NCI-H460 (cell line): ENCODE measurements at places on chromosomes 16 and 17. TPM values are rescaled to one million over a fixed set of nuclear protein-coding genes. Genes with fewer than 3 reads are reported as not detected.

The CYGB gene
- total RNA-seq: 2.8 TPM in 2 replicates

The CLEC19A gene
- total RNA-seq: 0.30 TPM in 1 of 2 replicates, not detected in the other

The CD300LG gene
- not detected in 2 replicates for total RNA-seq

The DLG4 gene
- total RNA-seq: 3.6 and 3.7 TPM in 2 replicates

The DCXR gene
- total RNA-seq: 42.6 and 44.3 TPM in 2 replicates

The STXBP4 gene
- total RNA-seq: 9.7 and 17.5 TPM in 2 replicates

The SPNS3 gene
- total RNA-seq: not detected in 2 replicates

The UNKL gene
- 29.2 and 31.0 TPM in 2 replicates for total RNA-seq

The GLOD4 gene
- 78.1 and 81.4 TPM in 2 replicates for total RNA-seq
